ENCODE measurements at places on chromosomes 16 and 17. TPM values are rescaled to one million over a fixed set of nuclear protein-coding genes. Genes with fewer than 3 reads are reported as not detected.

DNA sequence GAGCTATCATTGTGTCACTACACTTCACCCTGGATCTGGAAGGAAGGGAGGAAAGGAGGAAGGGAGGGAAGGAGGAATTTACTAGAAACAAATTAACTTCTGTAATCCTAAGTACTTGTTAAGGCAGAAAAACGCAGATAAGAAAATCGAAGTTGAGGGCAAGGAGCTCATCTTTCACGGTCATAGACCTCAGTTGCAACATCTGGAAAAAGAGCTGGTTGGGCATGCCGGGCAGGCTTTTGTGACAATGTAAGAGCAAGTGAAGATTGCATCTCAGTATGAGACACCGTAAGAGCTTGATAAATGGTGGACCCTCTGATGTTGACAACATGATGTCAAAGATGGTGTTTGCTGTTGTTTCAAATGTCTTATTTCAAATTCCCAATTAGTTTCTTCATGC lies 721.5 kb downstream of the MAF start:
- no peaks in the 10 kb centered on the region for H3K4me1 ChIP-seq
- H3K27ac ChIP-seq, result no peak overlapping the region
- H3K4me3 ChIP-seq, result no peak overlapping the region
- no peak for DNase-seq
- H3K36me3 ChIP-seq, result no peaks in the 10 kb centered on the region

DNA sequence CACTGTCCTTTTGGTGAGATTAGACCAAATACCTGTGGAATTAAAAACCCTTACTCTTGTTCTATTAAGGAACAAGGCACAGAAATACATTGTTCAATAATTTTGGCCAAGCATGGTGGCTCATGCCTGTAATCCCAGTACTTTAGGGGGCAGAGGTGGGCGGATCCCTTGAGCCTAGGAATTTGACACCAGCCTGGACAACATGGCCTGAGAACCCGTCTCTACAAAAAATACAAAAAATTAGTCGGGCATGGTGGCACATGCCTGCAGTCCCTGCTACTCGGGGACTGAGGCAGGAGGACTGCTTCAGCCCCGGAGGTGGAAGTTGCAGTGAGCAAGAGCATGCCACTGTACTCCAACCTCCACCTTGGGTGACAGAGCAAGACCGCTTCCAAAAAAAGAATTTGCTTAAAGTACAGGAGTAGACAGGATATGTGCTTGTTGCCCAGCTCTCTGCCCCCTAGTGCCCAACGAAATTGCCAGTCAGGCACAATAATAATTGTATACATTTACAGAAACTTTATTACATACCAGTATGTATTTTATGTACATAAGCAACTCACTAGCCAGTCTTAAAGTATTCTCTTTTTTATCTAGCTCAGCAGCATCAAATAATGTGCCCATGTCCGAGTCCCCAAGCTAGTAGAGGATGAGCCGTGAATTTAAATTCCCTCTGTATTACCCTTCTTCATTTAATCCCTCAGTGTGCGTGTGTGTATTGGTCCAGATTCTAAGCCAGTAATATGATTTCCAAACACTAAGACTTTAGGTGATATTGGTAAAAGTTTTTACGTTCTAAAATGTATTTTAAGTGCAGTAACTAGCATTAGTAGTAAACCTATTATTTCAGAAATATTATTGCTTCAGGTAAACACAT lies 1.4 kb downstream of the THUMPD1 start:
- peak; percentile 10 for DNase-seq
- peaks cover 37% of the 10 kb centered on the region for H3K4me1 ChIP-seq
- H3K4me3 ChIP-seq, result peak overlapping the region; percentile 83
- H3K36me3 ChIP-seq, result peaks cover 4% of the 10 kb centered on the region

DNA sequence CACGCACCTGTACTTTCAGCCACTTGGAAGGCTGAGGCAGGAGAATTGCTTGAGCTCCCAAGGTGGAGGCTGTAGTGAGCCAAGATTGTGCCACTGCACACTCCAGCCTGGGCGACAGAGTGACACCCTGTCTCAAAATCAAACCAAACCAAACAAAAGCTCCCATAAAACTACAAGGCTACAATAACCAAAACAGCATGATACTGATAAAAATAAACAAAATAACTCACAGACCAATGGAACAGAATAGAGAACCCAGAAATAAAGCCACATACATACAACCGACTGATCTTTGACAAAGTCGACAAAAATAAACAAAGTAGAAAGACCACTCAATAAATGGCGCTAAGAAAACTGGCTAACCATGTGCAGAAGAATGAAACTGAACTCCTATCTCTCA lies 37.2 kb downstream of the BRD7 start:
- no peaks in the 10 kb centered on the region for H3K27me3 ChIP-seq
- H3K4me1 ChIP-seq, result peaks cover 56% of the 10 kb centered on the region
- H3K36me3 ChIP-seq, result peaks cover 30% of the 10 kb centered on the region
- peak overlapping the region; percentile 39 for H3K27ac ChIP-seq
- no peak for DNase-seq

DNA sequence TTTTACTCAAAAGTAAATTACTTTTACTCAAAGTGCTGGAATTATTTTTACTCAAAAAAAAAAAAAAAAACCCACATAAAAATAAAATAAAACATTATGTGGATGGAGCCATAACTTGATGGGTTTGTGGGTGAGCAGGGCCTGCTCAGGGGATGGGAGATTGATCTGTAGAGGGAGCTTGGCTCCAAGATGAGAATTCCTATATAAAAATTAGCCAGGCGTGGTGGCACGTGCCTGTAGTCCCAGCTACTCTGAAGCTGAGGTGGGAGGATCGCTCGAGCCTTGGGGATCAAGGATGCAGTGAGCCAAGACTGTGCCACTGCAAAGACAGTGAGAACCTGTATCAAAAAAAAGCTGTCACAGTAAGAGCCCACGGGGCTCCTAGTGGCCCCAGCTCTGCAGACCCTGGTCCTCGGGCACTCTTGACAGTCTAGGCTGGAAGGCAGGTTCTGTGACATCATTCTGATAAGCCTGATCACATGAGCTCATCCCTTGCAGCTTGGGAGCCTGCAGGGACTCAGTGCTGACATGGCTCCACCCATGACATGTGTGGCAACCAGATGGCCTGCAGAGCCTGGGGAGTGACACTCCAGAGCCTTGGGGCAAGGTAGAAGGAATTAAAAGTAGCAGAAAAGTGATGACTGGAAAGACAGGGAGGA lies 42.5 kb downstream of the ST3GAL2 start:
- H3K4me3 ChIP-seq, result no peak overlapping the region
- no peaks in the 10 kb centered on the region for H3K27me3 ChIP-seq
- no peak overlapping the region for H3K27ac ChIP-seq
- H3K36me3 ChIP-seq, result no peaks in the 10 kb centered on the region

- H3K4me3 ChIP-seq, result no peak overlapping the region
- H3K27ac ChIP-seq, result no peak overlapping the region
- no peak for DNase-seq
- H3K4me1 ChIP-seq, result no peaks in the 10 kb centered on the region
- H3K27me3 ChIP-seq, result peaks cover 16% of the 10 kb centered on the region
Observed at GRCh38 chr17:31738488-31738887, 120.6 kb downstream of the COPRS start.

- no peak for DNase-seq
- H3K4me1 ChIP-seq, result no peaks in the 10 kb centered on the region
- H3K4me3 ChIP-seq, result no peak overlapping the region
- no peaks in the 10 kb centered on the region for H3K27me3 ChIP-seq
Observed at GRCh38 chr17:61331886-61332285, 67.8 kb upstream of the TBX2 start.

The MYH2 gene
- total RNA-seq, result not detected
